ENCODE measurements at places on chromosomes 11 and 22.
A peak's percentile ranks its signal among the peaks of the same experiment; 100 is the strongest.

- DNase-seq, result no peak
These were observed 2.5 kb upstream of the CENPM start for GRCh38 chr22:41949297-41949965.

- DNase-seq, result no peak
These were observed 8.7 kb downstream of the UBASH3B start for GRCh38 chr11:122664188-122664587.

GRCh38 chr11:18774801-18775200 is 16.8 kb downstream of the PTPN5 start:
- no peak for DNase-seq

DNA sequence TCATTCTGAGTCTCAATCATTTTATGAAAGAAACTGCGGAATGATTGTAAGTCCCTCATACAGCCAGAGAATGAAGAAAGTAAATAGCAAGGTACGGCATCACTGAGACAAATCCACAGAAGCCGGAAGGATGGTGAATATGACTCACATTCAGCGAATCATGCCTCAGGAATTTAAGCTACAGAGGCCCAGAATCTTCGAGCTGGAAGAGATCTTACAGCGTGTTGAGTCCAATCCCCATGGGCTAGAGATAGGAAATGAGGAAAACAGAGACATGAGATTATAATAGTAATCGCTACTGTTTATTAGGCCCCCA is 173.2 kb downstream of the KIF18A start:
- no peak for DNase-seq

GRCh38 chr11:111937844-111938243 is 701 bp downstream of the DIXDC1 start:
- no peak for DNase-seq

DNA sequence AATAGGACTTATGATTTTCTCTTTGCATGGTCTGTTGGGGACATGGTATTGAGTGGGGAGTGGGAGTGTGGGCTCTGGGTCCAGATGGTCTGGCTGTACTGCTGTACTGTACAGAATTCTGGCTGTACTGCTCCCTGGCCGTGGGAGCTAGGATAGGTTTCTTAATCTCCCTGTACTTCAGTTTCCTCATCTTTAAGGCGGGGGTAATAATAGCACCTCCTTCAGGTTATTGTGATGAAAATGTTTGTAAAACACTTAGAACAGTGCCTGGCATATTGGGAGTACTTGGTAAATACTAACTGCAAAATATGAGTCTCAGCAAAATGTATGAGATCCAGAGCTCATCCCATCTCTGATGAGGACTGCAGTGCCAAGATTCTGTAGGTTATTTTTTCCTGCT is 198.6 kb downstream of the KIF18A start:
- DNase-seq, result no peak

DNA sequence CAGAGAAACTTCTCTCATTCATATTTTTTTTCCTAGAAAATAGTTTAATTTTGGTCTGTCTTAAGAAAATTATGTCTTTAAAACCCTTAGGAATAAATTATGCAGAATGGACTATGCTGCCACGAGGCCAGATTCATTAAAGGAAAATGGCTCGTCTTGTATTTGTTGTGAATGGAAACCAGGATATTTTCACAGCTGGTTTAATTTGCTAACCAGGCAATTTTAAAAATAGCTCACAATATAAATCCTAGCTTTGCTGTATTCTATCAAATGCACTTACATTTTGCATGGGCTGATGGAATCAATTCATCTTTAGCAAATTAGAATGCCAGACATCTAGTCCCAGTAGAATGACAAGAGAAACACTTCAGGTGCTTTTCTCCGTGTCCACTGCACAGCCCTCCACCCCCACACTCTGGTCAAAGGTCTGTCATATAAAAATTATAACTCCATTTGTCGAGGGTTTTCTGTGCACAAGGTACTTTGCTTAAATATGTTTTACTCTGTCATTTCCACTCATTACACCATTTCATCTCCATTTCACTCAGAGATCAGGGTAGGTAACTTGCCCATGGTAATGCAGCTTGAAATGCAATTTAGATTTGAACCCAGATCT is 20.3 kb upstream of the TNRC6B start:
- DNase-seq, result no peak

DNA sequence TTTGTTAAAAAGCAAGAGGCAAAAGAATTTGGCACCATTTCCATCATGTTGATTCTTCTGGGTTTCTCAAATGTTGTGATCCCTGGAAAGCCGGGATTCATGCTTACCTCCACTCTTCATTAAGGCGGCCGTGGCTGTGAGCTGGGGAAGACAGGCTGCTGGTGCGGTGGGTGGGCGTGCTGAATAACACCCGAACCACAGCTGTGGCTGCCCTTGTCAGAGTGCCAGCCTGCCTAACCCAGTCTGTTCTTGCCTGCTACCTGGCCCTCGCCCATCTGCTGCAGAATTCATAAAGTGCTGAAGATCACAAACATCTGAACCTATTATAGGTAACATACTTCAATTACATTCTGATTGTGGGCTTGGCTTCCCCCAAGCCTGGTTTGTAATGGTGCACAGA is 95.8 kb upstream of the RCN1 start:
- DNase-seq, result no peak

DNA sequence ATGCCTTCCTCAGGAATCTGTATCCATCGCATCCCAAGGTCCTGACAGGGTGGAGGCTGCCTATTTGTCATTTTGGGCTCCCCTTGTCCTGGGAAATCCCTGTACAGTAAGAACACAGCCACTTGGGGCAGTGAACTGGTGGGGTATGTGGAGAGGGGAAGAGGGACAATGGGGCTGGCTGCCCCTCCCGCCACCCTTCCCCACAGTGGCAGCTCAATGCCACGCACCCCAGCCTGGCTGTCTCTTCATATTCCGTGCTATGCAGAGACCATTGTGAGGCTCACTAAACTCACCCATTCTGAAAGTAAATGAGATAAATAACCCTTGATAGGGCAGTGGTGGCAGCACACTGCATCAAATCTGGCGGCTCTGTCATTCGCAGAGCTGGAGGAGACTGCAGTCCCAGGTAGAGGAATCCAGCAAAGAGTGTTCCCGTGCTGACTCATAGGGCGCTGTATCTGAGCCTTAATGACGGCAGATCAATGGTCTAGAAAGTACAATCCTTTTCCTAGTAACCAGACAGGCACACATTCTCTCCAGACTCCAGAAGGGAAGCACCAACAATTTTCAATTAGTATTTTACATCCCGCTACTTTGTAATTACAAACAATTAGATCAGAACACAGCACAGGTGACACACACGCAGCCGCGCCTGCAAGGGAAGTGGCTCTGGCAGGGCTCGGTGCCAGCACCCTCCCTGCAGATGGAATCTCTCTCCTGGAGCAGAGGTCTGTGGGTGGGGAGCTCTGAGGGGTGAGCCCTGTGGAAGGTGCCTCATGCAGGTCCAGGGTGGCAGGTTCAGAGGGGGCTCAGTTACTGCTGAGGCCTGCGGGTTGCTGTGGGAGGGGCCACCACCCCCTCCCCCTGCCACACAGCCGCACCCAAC is 167.9 kb upstream of the B3GAT1 start:
- DNase-seq, result no peak

DNA sequence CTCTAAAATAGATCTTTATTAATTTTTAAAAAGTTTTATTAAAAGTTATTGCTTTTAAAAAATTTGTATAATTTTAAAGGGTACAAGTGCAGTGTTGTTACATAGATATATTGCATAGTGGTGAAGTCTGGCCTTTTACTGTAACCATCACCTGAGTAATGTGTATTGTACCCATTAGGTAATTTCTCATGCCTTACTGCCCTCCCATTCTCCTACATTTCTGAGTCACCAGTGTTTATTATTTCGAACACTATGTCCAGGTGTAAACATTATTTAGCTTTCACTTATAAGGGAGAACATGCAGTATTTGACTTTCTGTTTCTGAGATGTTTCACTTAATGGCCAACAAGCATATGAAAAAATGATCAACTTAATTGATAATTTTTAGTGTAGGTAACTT is 2.3 kb downstream of the OR51G1 start:
- DNase-seq, result no peak

DNA sequence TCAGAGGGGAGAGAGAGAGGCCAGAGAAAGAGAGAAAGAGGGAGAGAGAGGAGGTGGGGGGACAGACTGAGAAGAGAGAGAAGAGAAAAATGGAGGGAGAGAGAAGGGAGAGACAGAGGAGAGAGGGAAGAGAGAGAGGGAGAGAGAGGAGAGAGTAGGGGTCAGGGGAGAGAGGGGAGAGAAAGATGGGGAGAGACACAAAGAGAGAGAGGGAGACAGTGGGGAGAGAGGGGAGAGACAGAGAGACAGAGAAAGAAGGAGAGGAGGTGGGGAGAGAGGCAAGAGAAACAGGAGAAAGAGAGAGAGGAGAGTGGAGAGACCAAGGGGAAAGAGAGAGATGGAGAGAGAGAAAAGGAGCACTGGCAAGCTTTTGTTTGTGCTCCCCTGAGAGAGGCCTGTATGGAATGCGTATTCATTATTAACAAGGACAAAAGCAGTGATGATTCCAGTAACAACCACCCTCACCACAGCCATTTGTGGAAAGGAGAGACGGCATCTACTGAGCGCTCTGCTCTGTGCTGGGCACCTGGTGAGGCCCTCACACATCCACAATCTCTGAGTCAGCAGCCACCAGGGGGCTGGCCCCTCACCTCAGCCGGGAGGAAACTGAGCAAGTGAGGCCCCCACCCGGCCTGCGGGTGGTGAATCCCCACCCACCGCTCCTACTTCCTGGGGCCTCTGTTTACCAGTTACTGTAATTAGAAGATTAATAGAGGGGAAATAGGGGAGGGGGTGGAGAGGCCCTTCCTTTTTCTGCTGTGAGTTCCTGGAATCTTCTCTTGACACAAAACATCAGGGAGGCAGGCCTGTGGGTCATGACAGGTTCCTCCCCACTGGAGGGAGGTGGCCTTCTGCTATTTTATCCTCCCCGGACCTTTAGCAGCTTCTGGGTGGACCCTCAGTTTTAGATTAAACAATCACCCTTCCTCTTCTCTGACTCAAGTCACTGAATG is 14.6 kb upstream of the MIAT start:
- peak; percentile 66 for DNase-seq

DNA sequence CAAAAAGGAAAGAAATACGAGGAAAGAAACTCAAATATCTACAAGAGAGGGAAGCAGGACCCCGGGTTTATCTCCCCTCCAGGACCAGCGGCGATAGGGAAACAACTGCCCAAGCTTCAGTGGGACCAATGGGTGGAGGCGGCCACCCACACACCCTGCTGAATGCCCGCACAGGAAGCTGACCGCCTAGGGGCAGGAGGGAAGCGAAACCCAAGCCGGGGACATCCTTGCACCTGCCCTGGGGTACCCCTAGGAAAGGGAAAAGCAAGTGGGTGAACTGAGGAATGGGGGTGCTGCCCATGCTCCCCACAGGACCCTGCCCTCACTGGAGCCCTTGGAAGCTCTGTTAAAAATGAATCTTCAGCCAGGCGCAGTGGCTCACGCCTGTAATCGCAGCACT is 27.6 kb upstream of the HMOX1 start:
- no peak for DNase-seq

- DNase-seq, result no peak
These were observed 12.7 kb downstream of the FAM76B start for GRCh38 chr11:95776859-95777258.

DNA sequence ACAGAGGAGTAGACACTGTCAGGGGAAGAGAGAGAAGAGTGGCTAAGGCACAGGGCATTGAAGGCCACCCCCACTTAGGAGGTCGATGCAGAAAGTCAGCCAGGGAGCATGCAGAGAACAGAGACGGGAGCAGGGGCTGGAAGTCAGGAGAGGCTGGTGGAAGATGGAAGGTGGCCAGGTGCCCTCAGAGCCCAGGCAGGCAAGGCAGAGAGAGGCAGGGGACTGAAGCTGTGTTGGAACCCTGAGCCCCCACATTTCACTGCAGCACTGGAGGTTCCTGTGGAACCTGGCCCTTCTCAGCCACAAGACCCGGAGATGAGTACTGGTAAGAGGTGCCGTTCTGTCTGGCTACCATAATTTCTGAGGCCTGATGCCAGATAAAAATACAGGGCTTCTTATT is 238.3 kb upstream of the NCAM1 start:
- no peak for DNase-seq

- peak; percentile 46 for DNase-seq
These were observed 78.7 kb upstream of the PPARA start for GRCh38 chr22:46071451-46072109.

DNA sequence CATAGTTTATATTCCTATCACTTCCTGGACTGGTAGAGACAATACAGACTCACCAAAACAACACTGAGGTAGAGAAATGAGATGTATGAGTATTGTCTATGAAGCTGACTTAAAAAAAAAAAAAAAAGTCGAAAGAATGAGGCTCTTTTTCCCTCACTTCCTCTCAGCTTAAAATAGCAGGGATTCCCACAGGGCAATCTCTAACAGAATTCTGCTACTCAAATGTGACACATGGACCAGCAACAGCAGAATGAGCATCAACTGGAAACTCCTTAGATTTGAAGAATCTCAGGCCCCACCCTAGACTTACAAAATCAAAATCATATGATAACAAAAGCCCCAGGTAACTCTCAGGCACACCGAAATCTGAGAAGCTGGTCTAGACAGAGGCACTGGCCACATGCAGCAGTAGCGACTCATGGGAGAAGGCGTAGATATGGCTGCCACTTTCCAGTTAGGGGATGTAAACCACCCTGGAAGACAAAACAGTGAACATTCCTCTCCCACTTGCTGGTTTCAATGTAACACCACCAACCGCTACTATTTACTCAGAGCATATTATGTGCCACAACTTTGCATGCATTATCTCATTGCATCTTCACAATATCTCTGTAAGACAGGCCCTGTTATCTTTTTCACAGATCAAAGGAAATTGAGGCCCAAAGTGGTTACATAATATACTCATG is 128.0 kb downstream of the RBFOX2 start:
- DNase-seq, result no peak

DNA sequence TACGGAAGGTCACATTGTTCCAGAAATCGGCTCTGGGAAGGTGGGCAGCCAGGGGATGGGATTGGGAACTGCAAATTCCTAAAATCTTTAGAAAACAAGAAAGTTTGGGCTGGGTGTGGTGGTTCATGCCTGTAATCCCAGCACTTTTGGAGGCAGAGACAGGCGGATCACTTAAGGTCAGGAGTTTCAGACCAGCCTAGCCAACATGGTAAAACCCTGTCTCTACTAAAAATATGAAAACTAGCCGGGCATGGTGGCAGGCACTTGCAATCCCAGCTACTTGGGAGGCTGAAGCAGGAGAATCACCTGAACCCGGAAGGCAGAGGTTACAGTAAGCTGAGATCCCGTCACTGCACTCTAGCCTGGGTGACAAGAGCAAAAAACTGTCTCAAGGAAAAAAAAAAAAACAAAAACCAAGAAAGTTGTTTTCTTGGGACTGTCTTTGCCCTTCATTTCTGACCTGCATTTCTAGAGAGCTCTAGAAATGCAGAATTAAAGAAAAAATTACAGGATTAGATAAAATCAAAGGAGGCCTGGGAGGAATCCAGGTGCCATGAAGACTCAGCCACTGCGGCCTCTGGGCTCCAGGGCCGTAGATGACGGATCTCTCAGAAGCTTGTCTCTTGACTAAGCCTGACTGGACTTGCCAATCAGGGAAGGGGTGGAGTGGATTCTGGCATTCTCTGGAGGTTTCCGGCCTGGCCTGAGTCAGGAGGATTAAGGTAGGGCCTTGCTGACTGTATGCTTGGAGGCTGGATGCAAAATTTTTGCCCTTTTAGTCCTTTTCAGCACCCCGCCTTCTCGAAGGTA is 5.3 kb upstream of the MALAT1 start:
- no peak for DNase-seq

- no peak for DNase-seq
These were observed 131.5 kb downstream of the CCDC34 start for GRCh38 chr11:27231530-27231929.
